ENCODE measurements at places on chromosomes 6 and 20.

DNA sequence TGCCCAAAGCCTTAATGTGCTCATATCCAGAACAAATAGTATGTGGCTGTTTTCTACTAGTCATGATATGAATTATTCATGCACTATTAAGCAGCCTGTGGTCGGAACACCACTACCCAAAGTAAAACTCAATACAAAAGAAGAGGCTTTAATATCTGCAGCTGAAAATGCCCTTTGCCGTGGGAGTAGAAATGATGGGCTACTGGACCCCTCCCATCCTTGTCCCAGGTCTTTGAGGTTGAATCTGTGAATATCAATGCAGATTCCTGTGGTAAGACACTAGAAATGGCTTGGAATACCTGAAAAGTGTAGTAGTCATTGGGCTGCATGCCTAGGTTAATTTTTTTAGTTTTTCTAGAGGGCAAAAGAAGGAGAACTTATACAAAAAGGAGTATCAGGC, 303.7 kb downstream of the TBC1D7 start:
- DNase-seq: no peak

DNA sequence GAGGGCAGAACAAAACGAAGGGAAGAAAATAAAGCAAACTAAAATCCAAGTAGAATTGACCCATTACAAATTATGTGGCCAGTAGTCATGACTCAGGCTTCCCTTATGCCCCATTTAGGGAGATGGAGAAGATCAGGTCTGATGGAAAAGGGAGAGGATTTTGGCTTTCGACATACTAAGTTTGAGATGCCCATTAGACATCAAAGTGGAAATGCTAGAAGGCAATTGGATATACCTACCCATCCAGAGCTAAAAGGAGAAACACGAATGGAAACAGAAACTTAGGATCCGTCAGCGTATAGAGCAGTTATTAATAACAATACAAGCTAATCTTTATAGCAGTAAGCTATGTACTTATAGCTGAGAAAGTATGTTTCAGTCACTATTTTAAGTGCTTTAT, 4.8 kb downstream of the TRPC4AP start:
- DNase-seq: no peak

DNA sequence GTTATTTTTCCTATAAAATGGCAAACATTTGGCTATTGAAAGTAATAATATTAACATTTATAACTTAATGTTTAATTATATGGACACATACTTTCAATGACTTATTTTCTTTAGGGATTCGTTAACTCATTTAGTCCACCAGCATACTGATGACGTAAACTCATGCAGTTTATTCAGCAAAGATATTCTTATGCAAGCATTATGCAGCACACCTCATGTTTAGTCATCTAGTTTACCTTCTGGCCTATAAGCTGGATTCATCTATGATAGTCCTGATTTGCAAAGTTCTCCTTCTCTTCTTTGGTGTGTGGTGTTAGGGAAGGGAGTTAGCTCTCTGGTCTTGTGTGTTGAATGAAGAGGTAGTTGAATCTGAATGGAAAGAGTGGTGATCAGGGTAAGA, 60.0 kb downstream of the OR2J2 start:
- DNase-seq: no peak

GRCh38 chr6:170212051-170212756, 78.7 kb downstream of the DLL1 start:
- no peak for DNase-seq

GRCh38 chr6:30062471-30063178, 1.6 kb downstream of the POLR1H start:
- DNase-seq: no peak

- no peak for DNase-seq
Measured at GRCh38 chr20:2745060-2745910, 52.7 kb downstream of the EBF4 start.
